Activated CD8-positive, alpha-beta memory T cell treated with anti-CD3 and anti-CD28 coated beads for 48 hours (primary cell): ENCODE measurements at places on chromosomes 2 and 18.

DNA sequence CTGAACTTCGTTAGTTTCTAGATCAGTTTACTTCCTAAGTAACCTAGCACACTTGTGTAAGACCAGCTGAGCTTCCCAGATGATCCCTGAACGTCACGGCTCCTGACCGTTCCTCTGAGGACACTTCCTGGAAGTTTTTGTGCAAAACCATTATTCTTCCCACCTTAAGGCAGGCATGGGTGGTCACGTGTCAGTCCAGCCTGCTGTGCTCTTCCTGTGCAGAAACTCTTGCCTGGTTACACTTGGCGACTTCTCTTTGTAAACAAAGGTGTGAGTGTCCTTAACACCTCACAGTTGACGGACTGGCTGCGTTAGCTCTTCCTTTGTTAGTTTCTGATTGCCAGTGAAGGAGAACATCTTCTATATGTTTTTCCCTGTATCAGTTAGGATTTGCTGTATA is 118.3 kb downstream of the SH3RF3 start:
- no peak for DNase-seq

DNA sequence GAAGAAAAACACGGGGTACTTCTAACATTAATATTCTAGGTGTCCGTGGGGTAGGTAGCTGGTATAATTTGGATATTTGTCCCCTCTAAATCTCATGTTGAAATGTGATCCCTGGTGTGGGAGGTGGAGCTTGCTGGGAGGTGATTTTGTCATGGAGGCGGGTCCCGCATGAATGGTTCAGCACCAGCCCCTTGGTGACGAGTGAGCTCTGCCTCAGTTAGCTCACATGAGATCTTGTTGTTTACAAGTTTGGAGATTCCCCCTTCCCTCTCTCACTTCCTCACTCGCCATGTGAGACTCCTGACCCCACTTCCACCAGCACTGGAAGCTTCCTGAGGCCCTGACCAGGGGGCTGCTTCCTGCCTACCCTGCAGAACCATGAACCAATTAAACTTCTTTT is 35.4 kb upstream of the DNER start:
- DNase-seq = no peak

DNA sequence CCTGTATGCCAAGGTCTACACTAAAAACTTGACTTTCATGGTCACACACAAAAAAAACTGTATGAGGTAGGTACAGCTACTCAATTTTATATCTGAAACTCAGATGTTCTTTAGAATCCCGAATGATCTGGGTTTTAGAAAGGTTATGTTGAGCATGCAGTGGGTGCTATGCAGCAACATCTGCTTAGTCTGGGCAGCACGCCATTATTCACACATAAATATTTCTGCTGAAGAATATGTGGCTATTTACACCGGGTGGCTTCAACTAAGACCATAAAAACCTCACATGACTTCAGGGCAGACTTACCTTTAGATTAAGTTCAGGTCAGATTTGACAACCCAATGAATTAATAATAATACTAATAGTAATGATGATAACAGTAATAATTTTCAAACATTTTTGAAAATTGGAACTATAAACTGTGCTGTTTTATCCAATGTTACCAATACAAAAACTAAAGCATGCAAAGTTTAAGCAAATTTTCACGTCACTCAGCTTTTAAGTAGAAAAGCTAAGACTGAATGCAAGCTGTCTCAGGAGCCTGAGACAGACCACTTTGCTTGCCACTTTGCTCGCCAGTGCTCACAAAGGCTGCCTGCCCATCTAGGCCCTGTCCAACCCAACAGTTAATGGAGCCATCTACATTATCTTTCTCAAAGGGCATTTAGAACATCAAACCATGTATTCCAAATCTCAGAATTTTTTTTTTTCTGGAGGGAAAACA is 292.0 kb downstream of the CNTNAP5 start:
- no peak for DNase-seq

- DNase-seq = no peak
These were observed 45.3 kb downstream of the ZC3H15 start for GRCh38 chr2:186531257-186531775.

DNA sequence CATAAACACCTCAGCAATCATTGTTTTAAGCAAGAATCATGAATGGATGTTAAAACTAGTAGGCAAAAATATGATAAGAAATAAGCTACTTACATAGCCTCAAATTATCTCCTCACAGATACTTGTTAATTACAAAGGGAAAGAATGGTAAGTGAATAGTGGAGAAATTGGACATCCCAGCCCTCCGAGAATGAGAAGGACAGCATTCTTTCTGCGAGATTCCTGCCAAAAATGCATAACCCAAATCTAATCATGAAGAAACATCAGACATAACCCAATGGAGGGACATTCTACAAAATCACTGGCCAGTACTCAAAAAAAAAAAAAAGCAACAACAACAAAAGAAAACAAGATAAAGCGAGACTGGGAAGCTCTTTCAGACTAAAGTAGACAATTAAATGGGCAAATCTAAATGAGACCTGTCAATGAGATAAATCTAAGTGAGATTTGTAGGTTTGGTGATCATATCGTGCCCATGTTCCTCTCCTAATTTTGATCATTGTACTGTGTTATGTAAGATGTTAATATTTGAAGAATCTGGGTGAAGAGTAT is 57.9 kb upstream of the GLI2 start:
- no peak for DNase-seq

DNA sequence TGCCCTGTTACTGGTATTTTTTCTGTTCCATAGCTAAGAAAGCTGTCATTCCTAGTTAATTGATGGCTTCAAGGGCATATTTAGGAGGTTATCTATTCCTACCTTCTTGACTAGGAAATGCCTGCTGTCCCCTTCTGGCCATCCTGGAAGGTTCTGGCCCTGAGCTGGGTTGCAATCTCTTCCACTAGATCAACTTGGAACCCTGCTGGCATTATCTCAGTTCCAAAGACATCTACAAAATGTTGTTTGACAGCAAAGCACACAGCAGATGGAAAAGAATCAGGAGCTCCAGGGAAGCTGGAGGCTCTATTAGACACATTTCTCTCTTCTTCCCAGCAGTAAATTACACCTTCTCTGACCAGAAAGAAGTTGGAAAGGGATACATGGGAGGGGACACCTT is 192.1 kb downstream of the ARHGAP28 start:
- DNase-seq = no peak

DNA sequence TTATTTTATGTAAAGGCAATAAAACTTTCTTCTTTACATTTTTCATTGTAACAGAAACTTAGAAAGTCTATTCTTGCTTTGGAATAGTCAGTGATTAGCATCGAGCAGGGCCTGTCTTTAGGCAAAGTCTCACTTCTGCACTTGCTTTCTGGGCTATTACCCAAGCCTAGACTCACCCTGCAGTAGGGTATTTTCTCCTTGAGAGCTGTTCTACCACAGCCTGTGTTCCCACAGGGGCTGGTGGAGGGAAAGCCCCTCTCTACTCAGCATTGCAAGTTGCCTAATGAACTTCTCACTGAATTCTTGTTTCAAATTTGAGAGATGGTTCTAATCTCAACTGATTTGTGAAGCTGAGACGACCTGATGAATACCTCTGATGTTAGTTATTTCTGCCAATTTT is 111.7 kb upstream of the KLHL14 start:
- no peak for DNase-seq

DNA sequence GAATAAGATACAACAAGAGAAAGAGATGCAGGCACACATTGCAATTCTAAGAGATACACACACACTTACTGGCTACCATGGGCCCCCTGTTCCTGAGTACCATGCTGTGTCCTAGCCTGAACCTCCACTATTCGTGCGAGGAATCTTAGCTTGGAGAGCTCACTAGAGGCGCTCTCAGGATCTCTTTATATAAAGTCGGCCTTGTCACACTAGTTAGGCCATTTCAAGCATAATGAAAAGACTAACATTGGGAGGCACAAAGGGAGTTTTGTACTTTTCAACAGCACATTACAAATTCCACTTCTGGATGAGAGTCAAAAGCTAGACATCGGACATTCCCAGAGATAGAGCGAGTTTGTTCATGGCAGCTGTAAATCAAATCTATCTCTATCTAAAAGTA is 365.2 kb downstream of the DSEL start:
- no peak for DNase-seq

- DNase-seq = no peak
These were observed 97.2 kb upstream of the SCN7A start for GRCh38 chr2:166591226-166591625.

DNA sequence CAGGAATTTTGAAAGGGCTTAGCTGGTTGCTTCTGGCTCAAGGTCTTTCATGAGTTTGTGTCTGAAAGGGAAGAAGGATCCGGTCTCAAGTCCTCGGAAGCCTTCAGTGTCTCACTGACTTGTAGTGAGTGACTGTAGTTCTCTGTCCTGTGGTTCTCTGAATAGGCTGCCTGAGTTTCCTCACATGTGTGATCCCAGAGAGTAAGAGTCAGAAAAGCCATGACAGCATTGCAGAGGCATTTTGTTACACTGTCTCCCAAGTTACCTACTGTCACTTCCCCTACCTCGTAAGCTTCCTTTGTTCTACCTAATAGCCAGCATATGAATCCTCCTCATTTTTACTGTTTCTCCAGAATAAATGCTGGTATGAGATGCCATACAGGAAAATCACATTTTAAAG is 709.1 kb upstream of the CHAC2 start:
- no peak for DNase-seq

DNA sequence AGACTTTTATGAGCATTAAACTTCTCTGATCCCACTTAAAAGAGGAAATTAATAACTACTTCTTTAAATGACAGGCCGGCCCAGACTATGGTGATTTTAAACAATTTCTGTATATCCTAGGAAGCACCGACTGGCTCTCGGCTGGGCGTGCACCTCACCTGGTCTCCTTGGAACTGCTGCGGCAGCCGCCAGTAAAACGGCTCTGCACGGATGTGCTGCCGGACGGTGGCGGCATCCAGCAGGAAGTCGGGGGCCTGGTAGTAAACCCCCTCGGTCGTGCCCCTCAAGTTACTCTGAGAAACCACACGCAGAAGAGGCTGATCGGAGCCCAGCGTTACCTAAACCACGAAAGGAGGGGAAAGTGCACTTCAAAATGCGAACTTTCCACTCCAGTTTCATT is 106.5 kb downstream of the LAMA1 start:
- no peak for DNase-seq

GRCh38 chr18:11159844-11160243 is 10.5 kb upstream of the PIEZO2 start:
- no peak for DNase-seq

GRCh38 chr2:54240515-54241469 is 15.2 kb downstream of the TSPYL6 start:
- no peak for DNase-seq

DNA sequence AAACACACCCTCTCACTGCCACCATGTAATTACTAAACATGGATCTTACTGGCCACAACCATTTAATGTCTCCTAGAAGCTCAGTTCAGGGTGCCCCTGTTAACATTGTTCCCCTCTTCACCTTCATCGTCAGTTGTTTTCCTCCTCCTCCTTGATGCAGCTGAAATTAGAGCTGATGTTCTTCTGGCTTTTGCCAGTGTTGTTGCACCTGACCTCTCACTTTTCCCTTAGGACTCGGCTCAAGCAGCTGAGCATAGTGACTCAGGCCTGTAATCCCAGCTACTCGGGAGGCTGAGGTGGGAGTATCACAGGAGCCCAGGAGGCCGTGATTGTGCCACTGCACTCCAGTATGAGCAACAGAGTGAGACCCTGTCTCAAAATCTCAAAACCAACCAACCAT is 70.8 kb downstream of the ACSL3 start:
- no peak for DNase-seq

DNA sequence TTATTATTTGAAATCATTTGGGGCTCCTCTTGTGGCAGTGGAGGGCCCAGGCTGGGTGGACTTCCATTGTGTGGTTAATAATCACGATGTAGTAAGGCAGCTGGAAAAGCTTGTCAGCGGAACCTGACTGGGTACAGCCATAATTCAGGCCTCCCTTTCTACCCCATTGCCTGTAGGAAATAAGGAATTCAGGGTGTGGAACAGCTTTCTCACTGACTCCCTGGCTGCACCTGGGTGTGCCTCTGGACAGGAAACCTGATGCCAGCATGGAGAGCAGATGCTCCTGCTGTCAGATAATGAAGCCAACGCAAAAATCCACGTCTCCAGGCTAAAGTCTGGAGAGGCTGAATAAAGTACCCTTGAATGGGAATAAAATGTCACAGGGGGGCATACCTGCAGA is 44.2 kb downstream of the LYPD6B start:
- DNase-seq = no peak

- DNase-seq = no peak
These were observed 129.8 kb upstream of the CAB39 start for GRCh38 chr2:230582851-230583283.

GRCh38 chr18:70578480-70578879 is 289.6 kb downstream of the SOCS6 start:
- DNase-seq = no peak

- DNase-seq = no peak
These were observed 365.3 kb downstream of the TDRD15 start for GRCh38 chr2:21489080-21489479.

- DNase-seq = no peak
These were observed 578.6 kb upstream of the CHAC2 start for GRCh38 chr2:53188851-53189510.

DNA sequence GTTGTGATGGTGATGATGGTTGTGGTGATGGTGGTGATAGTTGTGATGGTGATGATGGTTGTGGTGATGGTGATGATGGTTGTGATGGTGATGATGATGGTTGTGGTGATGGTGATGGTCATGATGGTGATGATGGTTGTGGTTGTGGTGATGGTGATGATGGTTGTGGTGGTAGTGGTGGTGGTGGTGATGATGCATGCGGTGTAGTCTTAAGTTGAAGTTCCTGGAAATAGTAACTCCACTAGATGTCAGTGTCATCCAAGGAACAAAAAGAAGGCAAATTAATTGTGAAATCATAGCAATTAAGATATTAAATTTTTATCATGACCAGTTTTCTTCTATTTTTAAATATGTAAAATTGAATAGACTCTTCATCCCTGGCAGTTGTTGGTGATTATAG is 309.2 kb downstream of the AGAP1 start:
- DNase-seq = no peak

- DNase-seq = no peak
These were observed 9.3 kb upstream of the MGAT5 start for GRCh38 chr2:134244587-134244986.

GRCh38 chr2:57396355-57397098 is 650.1 kb upstream of the VRK2 start:
- no peak for DNase-seq

GRCh38 chr2:48946449-48947048 is 191.0 kb upstream of the LHCGR start:
- DNase-seq = no peak

DNA sequence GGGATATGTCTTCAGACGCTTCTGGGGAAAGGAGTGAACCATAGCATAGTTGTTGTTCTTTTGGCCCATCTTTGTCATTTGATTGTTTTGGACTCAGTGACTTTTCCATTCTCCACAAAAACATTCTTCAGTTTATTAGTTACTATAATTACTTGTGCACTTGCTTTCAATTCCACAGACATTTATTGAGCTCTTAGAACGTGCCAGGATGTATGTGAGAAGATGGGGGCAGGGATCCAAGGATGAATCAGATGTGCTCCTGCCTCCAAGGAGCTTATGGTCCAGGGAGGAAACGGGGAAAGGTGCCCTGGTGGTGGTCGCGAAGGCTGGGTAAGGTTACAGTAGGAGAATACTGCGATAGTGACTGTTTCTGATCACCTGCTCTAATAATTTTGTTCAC is 6.9 kb upstream of the SLC4A3 start:
- DNase-seq = no peak
